ENCODE measurements at places on chromosomes 13 and 19.

DNA sequence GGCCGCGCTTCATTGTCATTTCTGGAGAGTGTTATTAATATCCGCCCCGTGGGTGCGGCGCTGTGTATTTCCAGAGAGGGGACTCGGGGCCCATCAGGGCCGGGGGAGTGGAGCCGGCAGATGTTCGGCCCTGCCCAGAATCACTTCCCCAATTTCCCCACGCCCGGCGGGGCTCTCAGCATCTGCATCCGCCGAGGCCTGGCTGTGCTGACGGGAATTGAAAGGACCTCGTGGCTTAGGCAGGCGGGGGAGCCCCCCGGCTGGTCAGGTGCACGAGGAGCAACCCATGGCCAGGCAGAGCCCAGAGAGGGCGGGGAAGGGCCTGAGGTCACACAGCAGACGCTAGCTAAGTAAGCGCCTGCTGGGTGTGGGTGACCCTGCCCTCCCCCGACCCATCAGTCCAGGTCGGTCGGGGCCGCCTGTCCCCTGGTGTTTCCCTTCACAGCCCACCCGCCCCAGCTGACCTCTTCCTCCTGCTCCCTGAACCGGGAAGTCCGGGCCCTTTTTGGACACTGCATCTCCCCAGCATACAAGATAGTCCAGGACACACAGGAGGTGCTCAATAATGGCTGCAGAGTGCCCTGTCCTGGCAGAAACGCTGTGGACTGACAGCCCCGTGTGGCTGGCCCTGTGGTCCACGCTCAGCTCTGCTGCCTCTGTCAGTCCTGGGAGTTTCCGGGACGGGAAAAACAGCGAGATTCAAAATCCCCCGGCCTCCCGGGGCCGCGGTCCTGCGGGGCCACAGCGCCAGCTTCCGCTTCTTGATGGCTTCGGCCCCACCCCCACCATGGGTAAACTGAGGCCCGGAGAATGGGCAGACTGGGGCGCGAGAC is 22.1 kb downstream of the ARID3A start:
- peaks cover 31% of the 10 kb centered on the region for H3K27me3 ChIP-seq
- H3K36me3 ChIP-seq: no peaks in the 10 kb centered on the region
- H3K4me1 ChIP-seq: peaks cover 4% of the 10 kb centered on the region
- H3K4me3 ChIP-seq: no peak overlapping the region

DNA sequence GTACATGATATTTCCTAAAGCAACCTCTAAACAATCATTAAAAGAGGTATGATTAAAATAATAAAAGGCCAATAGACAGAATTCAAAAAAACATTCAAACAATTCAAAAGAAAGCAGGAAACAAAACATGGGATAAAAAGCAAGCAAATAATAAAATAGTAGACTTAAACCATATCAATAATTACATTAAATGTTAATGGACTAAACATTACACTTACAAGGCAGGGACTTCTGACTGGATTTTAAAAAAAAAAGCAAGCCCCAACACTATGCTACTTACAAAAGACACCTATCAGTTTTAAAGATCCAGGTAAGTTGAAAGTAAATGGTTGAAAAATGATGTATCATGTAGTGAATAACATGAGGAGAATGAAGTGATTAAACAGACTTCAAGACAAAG is 65.2 kb downstream of the KLF2 start:
- H3K36me3 ChIP-seq: peaks cover 44% of the 10 kb centered on the region
- DNase-seq: no peak
- no peaks in the 10 kb centered on the region for H3K4me1 ChIP-seq
- no peaks in the 10 kb centered on the region for H3K27me3 ChIP-seq
- no peak overlapping the region for H3K27ac ChIP-seq

- H3K27me3 ChIP-seq: no peaks in the 10 kb centered on the region
- H3K4me1 ChIP-seq: peaks cover 78% of the 10 kb centered on the region
- no peak overlapping the region for H3K4me3 ChIP-seq
Observed at GRCh38 chr13:46169758-46170157, 12.2 kb downstream of the LCP1 start.

DNA sequence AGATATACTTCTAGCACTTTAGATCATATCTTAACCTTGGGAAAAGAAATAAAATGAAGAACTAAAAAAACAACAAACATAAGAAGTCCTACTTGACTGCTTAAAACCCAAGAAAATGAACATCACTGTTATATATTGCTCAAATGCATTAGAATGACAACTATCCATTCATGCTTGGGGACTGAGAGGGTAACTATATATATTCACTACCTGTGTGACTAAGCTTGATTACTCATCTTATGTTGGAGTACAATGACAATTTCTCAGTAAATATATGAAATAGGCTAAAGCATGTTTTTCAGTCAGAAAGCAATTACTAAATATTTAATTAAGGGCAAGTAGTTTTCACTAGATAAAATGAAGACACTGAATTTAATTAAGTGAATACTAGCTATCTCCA is 40.1 kb downstream of the ZC3H13 start:
- no peaks in the 10 kb centered on the region for H3K4me1 ChIP-seq
- no peak for DNase-seq
- H3K36me3 ChIP-seq: peaks cover 11% of the 10 kb centered on the region

DNA sequence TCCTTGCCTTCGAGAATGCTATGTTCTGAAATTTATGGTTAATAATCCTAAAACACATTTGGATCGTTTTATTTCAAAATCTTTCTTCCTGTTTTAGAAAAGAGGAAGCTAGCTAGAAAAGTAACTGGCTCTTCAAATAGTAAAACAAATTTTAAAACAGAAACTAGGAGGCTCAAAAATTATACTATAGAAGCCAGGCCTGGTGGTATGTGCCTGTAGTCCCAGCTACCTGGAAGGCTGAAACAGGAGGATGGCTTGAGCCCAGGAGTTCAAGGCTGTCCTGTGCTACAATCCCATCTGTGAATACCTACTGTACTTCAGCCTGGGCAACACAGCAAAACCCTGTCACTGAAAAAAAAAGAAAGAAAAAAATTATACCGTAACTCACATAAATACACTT is 57.9 kb downstream of the ELF1 start:
- H3K4me3 ChIP-seq: no peak overlapping the region
- peaks cover 18% of the 10 kb centered on the region for H3K36me3 ChIP-seq
- H3K27ac ChIP-seq: no peak overlapping the region
- no peak for DNase-seq
- no peaks in the 10 kb centered on the region for H3K27me3 ChIP-seq
- H3K4me1 ChIP-seq: no peaks in the 10 kb centered on the region

DNA sequence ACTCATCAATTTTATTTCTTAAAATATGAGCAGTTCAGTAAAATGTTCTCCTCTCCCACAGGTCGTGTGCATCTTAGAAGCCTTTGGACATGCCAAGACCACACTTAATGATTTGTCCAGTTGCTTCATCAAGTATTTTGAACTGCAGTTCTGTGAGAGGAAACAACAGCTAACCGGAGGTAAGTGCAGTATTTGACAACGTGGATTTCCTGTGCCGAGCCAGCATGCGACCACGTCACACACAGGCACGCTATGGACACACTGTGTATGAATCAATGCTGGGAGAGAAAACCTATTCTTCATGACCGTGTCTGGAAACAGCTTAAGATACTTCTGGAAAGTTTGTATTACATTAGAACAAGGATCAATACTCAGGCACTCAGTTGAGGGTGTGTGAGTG is 268.5 kb downstream of the MYO16 start:
- H3K36me3 ChIP-seq: no peaks in the 10 kb centered on the region
- H3K27ac ChIP-seq: no peak overlapping the region
- no peak overlapping the region for H3K4me3 ChIP-seq
- no peaks in the 10 kb centered on the region for H3K4me1 ChIP-seq

- H3K27ac ChIP-seq: no peak overlapping the region
- peaks cover 9% of the 10 kb centered on the region for H3K36me3 ChIP-seq
- no peaks in the 10 kb centered on the region for H3K27me3 ChIP-seq
- H3K4me3 ChIP-seq: no peak overlapping the region
- H3K4me1 ChIP-seq: peaks cover 22% of the 10 kb centered on the region
Observed at GRCh38 chr19:2338751-2339643, 10.5 kb downstream of the SPPL2B start.

DNA sequence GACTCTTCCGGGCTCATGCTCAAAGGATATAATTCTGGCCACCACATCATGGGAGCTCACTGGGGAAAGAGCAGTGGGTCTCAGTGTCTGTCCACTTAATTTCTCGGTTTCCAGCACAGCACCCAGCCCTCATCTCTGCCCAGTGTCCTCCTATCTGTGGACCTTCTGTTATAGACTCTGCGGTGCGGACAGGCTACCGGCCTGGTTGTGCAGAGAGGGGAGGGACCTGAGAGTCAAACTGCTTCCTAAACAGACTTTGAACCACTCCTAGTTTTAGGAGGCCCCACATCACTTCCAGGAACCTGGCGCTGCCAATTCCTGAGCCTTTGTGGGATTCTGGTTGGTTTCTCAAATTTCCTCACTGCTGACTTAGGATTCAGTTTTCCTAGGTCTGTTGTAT is 59.8 kb upstream of the MED4 start:
- H3K4me3 ChIP-seq: no peak overlapping the region
- no peaks in the 10 kb centered on the region for H3K36me3 ChIP-seq
- peaks cover 3% of the 10 kb centered on the region for H3K4me1 ChIP-seq
- no peaks in the 10 kb centered on the region for H3K27me3 ChIP-seq
- no peak for DNase-seq

GRCh38 chr13:34458756-34459715 is 483.0 kb upstream of the NBEA start:
- DNase-seq: no peak
- no peaks in the 10 kb centered on the region for H3K4me1 ChIP-seq
- no peaks in the 10 kb centered on the region for H3K36me3 ChIP-seq
- H3K27me3 ChIP-seq: no peaks in the 10 kb centered on the region
- H3K4me3 ChIP-seq: no peak overlapping the region

DNA sequence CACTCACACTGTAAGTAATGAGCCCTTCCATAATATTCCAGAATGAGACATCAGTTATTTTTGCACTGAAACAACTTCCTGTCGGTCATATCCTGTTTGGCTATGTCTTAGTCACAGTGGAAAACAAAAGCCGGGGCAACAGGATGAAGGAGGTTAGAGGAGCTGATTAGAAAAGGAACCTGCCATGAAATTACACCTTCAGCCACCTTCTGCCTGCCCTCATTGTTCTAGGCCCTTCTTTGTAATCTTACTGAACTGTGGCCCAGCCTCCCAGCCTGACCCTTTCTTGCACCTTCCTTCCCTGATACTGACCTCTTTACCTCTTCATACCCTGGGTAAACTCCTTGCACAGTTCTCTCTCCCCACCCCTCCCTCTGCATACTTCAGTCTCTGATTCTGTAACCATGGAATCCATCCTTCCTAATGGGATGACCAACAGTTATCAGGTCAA is 67.3 kb downstream of the DOCK9 start:
- H3K27ac ChIP-seq: no peak overlapping the region
- H3K27me3 ChIP-seq: no peaks in the 10 kb centered on the region
- no peaks in the 10 kb centered on the region for H3K36me3 ChIP-seq
- DNase-seq: no peak
- H3K4me3 ChIP-seq: no peak overlapping the region
- H3K4me1 ChIP-seq: peaks cover 12% of the 10 kb centered on the region

DNA sequence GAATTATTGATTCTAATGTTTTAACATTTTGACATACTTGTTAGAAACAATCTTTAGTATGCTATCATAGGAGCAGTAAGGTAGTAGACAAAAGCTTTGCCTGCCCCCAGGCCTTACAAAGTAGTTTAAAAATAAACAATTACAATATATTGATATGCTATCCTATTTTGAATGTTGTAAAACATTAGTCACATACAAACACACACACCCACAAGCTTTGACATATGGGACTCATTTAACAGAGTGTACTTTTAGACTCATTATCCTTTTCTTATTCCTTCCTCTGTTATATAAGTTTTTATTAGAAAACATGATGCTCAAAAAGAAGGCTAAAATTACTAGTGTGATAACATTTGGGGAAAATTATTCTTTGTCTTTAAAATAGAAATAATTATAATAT is 33.5 kb downstream of the UCHL3 start:
- no peaks in the 10 kb centered on the region for H3K4me1 ChIP-seq
- DNase-seq: no peak
- H3K4me3 ChIP-seq: no peak overlapping the region
- peaks cover 26% of the 10 kb centered on the region for H3K36me3 ChIP-seq
- no peak overlapping the region for H3K27ac ChIP-seq
- no peaks in the 10 kb centered on the region for H3K27me3 ChIP-seq

GRCh38 chr13:114116734-114117133 is 15.7 kb downstream of the RASA3 start:
- peaks cover 63% of the 10 kb centered on the region for H3K4me1 ChIP-seq
- no peak for DNase-seq
- H3K27me3 ChIP-seq: no peaks in the 10 kb centered on the region
- no peak overlapping the region for H3K27ac ChIP-seq

DNA sequence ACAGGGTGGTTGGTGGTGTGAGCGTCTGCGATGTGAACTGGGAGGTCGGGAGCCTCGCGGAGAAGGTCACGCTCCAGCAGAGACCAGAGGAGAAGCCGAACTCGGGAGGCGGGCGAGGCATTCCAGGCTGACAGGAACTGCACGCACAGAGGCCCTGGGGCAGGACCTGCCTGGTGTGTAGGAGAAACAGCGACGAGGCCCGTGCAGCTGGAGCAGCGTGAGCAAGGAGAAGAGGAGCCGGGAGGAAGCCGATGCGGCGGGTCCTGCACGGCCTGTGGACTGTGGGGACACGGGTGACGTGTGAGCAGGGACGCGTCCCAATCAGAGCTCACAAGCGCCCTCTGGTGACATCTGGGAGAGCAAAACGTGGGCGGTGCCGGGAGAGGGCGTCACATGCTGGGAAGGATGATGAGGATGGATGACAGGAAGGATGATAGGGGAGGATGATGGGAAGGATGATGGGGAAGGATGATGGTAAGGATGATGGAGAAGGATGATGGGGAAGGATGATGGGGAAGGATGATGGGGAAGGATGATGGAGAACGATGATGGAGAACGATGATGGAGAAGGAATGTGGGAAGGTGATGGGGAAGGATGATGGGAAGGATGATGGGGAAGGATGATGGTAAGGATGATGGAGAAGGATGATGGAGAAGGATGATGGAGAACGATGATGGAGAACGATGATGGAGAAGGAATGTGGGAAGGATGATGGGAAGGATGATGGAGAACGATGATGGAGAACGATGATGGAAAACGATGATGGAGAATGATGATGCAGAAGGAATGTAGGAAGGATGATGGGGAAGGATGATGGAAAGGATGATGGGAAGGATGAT is 16.1 kb upstream of the MADCAM1 start:
- peak overlapping the region; percentile 70 for H3K4me3 ChIP-seq
- H3K4me1 ChIP-seq: peaks cover 26% of the 10 kb centered on the region
- peaks cover 24% of the 10 kb centered on the region for H3K27me3 ChIP-seq
- DNase-seq: peak; percentile 86
- peaks cover 8% of the 10 kb centered on the region for H3K36me3 ChIP-seq

- H3K4me3 ChIP-seq: no peak overlapping the region
- no peak overlapping the region for H3K27ac ChIP-seq
- no peaks in the 10 kb centered on the region for H3K36me3 ChIP-seq
- H3K4me1 ChIP-seq: no peaks in the 10 kb centered on the region
- DNase-seq: no peak
Observed at GRCh38 chr13:90594681-90595080, 752.8 kb upstream of the MIR17HG start.

DNA sequence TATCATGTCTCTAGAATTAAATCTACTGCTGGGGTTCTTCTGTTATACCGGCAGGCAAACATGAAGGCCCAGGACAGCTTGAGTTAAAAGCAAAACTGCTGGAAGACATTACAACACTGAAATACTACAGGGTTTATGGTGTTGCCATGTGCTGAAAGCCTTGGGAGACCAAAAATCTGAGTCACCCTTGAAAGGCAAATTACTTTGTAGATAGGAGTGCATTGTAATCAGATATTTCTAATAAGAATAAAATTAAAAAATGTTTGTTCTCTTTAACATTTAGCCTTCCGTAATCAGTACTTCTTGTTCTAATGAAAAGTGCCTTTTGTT is 181.3 kb downstream of the PCDH9 start:
- no peak overlapping the region for H3K27ac ChIP-seq
- no peak overlapping the region for H3K4me3 ChIP-seq
- no peaks in the 10 kb centered on the region for H3K27me3 ChIP-seq
- H3K36me3 ChIP-seq: no peaks in the 10 kb centered on the region
- peaks cover 5% of the 10 kb centered on the region for H3K4me1 ChIP-seq
- DNase-seq: no peak
